ENCODE measurements at places on chromosomes 11 and 22.

DNA sequence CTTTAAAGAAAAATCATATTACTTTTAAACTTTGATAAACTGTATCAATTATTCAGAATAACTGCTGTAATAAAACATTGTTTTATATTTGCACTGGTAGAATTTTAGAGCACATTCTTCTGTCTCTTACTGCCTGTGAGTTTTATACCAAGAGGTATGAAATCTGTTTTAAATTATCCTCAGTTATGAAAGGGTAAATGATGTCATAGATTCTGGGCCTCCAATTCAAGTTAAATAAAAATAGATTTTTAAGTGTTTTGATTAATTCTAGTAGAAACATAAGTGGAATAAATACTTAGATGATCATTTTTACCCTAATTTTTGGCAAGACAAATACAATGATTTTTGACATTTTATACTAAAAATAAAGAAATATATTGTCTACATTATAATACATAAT is 93.0 kb downstream of the GUCY1A2 start:
- DNase-seq: peak; percentile 58

DNA sequence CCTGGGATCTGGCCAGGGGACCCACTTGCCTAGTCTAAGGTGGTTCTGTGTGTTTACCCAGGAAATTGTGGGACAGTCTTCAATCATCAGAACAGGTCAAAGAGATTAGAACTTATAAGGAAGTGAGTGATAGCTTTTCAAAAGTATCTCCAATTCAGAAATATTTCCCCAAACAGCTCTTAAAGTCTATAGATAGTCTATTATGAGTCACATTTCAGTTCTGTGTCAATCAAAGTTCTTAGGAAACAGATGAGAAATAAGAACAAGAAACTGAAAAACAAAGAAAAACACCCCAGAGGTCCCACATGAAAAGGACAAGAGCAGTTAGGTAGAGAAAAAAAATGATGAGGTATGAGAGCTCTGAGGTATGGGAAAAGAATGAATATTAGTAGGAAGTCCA is 381.4 kb upstream of the MPPED2 start:
- no peak for DNase-seq

DNA sequence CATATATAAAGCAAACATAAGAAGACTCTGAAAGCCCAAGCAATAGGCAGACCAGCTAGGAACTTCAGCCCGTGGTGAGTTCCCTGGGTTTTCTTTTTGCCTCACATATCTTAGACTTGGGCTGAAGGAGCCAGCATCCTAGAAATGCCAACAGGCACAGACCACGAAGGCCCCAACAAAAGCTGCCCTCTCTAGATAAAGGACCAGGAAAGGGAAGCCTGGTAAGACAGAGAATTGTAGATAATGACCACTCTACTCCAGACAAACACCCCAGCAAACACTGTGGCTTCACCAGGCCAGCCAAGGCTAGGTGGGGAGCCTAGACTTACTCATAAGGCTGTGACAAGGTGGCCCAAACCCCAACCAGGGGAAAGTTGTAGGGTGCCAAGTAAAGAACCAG is 11.2 kb downstream of the GAL start:
- no peak for DNase-seq

DNA sequence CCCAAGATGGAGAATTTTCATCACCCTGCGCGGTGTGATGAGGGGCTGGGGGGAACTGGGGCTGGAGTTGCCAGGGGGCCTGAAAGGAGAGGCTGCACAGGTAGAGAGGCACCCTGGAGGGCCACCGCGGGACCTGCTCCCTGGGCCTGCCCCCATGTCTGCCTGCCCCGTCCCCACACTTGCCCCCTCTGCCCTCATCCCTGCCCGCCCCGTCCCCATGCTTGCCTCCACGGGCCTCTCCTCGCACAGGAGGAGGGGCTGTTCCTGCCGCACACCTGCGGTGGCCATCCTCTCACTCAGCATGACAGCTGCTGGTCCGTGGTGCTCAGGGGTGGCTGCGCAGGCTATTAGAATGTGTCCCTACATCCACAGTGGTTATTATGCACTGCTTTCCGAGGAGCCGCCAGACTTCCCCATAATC is 43.5 kb downstream of the LINC01488 start:
- DNase-seq: no peak

- peak; percentile 86 for DNase-seq
Measured at GRCh38 chr11:57499413-57499982, 16.0 kb downstream of the SLC43A1 start.

GRCh38 chr11:74725701-74726100 is 5.5 kb downstream of the CHRDL2 start:
- DNase-seq: no peak

DNA sequence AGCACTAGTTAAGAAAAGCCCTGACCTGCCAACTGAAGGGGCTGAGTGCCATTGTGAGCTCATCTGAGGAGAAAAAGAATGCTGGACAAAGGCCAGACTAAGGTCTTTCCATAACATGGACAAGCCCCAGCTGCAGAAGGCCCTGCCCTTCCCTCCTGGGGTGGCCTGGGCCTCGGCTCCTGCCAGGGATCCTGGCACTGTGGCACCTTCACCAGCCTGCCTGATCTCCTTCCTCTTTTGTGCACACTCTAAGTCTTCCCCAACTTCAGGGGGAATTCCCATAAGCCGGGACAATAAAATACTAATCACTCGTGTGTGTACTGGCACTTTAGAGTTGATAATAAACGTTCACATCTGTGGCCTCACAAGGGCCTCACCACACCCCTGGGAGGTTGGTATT is 9.9 kb downstream of the TMPRSS13 start:
- DNase-seq: no peak

DNA sequence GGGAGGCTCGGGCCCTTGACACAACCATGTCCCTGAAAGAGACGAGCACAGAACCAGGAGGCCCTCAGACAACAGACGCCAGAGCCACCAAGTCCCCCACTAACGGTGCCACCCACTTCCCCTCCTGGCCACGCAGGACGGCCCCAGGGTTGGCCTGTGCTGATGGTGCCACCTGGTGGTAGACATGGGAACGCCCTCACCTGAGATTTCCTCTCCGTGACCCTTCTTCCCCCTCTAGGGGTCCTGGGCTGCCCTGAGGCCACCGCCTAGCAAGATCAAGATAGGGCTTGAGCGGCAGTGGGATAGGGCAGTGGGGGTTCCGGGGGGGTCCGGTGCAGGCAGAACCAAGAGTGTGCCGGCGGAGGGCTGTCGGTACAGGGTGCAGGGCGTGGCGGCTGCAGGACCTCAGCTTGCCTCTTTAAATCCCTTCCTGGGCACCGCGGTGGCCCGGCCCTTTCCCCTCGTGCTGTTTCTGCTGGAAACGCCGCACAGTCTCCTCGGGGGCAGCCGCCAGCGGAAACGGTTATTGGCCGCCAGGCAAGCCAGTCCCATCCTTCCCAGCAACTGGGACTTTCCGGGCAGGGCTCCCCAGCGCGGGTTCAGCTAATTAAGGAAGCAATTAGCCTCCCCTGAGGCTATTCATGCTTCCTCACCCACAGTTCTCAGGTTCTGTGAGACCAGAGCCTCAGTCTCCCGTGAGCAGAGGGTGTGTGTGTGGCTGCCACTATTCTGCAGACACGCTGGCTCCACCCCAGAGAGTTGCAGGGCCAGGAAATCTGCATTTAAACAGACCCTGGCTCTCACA is 5.5 kb upstream of the NFAM1 start:
- DNase-seq: peak; percentile 39

GRCh38 chr22:43440556-43440955 is 28.7 kb downstream of the MPPED1 start:
- DNase-seq: no peak

DNA sequence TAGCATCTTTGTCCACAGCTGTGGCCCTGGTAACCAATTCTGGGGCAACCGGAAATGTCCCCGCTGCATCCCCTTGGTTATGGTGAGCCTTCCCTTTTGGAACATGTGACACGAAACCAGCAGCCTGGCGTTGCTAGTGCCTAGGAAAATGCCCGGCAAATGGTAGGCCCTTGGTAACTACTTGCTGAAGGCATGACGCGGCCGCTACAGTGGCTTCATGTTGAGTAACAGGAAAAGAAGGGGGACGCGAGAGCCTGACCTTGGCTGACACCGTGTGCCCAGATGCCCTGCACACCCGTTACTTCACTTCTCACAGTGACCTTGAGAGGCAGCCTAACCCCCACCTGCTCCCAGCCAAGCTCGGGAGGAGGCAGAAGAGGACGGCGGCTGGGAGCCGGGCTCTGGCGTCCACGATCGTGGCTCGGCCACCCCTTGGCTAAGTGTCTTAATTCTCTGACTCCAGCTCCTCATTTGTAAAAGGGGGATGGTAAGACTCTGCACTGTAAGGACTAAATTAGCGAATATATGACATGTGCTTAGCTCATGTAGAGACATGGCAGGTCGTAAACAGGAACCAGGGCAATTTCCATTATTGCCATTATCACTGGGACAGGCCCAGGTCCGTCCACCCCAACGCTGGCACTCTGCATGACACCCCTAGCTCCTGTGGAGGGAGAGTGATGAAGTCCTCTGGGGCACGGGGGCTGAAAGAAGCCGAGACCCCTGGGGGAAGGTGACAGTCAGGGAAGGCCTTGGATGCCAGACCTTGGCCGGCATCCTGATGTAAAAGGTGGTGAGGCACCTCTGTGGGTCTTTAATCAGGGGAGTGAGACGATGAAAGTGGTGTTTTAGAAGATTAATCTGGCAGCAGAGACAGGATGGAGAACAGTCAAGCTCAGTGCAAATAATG is 18.9 kb downstream of the IFT27 start:
- DNase-seq: no peak

- DNase-seq: no peak
Measured at GRCh38 chr11:87548797-87549196, 511.1 kb downstream of the TMEM135 start.

DNA sequence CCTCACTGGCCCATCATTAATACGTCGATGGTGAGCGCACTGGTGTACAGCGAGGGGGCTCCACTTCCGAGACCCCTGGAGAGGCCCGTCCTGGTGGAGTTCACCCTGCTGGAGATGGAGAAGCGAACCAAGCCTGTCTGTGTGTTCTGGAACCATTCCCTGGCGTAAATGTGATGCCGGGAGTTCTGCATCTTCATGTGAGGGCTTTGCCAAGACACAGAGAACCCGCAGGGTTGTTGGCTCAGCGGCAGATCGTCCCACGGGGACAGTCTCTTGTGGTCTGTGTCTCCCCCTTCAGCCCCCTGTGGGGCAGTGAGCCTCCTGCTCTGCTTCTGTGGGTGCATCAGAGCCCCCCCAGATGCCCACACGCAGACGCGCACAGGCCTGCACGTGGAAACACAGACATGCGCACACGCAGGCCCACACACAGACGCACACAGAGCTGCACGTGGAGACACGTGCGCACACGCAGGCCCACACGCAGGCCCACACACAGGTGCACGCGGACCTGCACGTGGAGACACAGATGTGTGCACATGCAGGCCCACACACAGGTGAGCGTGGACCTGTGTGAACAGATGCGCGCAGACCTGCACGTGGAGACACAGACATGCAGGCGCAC is 55.8 kb upstream of the PRODH start:
- no peak for DNase-seq

DNA sequence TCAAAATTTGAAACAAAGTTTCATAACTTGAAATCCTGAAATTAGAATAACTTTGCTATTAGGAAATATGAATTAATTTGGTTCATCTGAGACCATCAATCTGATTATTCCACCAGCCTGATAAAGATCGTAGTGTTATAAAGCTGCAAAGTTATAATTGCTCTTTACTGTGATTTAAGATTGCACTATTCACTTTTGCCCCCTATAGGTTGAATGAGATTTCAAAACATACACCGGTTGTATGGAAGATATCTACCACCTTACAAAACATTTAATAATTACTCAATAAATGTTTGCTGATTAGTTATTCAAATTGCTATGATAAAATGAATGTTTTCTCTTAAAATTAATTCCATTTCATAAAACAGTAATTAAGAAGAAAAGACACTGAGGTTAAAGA is 26.1 kb downstream of the APIP start:
- no peak for DNase-seq

- DNase-seq: no peak
Measured at GRCh38 chr11:20036626-20037335, 123.5 kb downstream of the DBX1 start.

DNA sequence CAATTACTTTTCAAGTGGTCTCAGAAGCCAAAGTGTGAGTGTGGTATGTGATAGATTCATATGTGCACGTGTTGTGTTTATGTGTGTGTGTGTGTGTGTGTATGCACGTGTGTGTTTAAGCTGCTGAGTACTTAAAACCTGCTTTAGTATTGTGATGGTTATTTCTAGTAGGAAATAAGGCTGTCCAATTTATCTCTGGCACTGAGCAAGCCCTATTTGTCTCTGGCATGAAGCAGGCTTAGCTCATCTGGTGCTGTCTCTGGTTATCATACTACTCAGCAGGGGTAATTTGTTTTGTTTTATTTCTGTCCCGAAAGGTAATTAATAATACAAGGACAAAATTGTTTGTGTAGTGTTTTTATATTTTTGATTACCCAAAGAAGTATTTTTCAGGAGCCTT is 333.7 kb downstream of the FAT3 start:
- no peak for DNase-seq

DNA sequence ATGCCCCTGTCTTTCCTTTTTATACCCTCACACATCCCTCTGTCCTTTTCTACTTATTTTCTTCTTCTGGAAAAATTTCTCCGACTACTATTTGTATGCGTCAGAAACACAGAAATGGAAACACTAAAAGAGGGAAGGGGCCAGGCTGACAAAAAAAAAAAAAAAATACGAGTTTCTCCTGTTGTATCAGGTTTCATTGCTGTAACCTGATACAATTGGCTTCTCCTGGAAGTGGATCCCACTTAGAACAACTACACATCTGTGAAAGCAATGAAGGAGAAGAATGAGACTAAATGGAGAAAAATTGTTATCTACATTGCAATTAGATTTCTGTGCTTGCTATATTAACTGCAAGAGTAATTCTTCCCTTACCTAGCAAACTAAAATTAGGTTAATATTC is 393.9 kb downstream of the GUCY1A2 start:
- peak; percentile 6 for DNase-seq

DNA sequence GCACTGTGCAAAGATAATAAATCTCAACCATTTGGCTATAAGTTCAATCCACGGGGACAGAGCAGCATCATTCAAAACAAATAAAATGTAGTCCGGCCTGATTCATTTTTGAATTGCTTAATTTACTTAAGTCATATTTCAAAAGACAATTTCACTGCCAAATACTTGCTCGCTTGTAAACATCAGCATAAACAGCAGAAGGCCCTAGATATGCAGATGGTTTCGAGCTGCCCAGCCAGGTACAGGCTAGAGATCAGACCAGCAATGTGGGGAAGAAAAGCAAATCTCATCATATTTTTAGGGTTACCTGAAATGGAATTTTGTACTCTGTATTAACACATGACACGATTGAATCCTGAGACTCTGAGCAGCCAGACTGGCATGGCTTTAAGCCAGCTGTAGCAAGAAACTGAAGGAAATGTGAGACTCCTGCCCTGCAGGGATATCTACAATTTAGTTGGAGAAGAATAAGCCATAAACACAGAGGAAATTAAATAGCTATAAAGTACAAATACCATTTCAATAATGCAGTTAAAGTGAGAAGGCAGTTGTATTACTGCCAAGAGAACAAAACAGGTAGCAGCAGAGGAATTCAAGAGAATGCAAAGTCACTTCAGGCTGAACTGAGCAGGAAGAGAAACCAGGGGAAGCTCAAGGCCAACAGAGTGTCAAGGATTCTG is 440.3 kb downstream of the ETS1 start:
- peak; percentile 11 for DNase-seq
